ENCODE measurements at places on chromosomes 1 and 21. TPM values are rescaled to one million over a fixed set of nuclear protein-coding genes. Genes with fewer than 3 reads are reported as not detected.

Gene TCHHL1
- not detected for polyA plus RNA-seq

Gene LCE1A
- polyA plus RNA-seq, result not detected

Gene DDI2
- polyA plus RNA-seq, result 24.9 TPM

Gene FCRL6
- polyA plus RNA-seq, result 0.20 TPM

Gene CFHR3
- polyA plus RNA-seq, result not detected

Gene TBX19
- 3.8 TPM for polyA plus RNA-seq

Gene PHC2
- polyA plus RNA-seq, result 111 TPM

Gene MRPS6
- polyA plus RNA-seq, result 107 TPM

GRCh38 chr1:119815361-119815760 lies 4.1 kb upstream of the REG4 start:
- DNase-seq, result no peak

DNA sequence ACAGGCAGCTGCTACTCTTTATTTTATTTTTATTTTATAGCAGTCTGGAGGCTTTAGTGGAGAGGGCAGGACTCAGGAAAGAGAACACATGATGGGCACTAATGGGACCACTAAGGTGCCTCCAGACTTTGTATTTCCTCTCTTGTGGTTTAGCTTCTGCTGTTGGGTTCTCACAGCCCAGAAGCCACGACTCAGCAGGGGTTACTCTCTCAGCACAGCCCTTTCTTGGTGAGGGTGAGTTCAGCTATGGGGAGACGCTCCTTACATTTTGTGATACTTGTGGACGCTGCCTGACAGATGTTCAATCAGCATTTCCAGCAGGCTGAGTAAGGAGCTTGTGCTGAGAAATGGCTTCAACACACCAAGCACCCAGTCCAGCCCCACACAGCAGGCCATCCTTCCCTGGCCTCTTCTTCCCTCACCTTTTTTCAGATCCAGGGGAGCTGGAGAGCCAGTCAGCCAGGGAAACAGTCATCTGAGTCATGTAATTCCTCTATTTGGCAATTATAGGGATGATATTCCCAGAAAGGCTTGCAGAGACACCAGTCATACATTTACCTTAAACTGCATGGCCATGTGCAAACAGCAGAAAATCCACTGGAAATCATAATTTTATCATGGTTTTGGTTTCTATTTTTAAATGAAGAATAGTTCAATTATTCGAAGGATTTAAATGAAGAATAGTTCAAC lies 53.2 kb upstream of the RAB3GAP2 start:
- no peak for DNase-seq

DNA sequence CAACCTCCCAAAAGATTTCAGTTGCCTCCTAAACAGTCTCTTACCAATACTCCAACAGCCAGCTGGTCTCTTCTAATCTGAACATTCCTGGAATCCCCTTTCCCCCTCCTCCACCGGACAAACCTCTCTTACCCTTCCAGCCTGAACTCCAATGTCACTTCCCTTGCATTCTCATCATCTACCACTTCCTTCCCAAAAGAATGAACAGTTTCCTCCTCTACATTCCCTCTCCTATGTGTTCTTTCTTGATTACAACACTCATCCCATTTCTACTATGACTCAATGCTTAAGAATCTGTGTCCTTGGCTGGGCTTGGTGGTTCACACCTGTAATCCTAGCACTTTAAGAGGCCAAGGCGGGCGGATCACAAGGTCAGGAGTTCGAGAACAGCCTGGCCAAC lies 417.1 kb downstream of the SETD4 start:
- no peak for DNase-seq

DNA sequence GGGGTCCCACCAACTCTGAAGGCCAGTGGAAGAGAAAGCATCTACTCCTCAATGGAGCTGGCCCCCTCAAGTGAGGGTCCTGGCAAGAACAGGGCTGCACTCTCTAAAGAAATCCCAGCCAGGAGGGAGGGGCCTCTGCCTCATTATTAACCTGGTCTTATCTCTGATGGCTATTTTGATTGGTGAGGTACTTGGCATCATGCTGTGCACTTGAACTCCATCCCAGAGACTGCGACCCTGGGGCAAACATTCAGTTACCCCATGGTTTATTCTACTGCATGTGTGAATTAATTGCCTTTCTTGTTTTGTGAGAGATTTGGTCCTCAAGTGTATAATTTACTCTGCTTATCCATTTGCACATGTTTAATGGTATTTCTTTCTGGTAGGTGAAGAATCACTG lies 55.0 kb upstream of the ETV3 start:
- DNase-seq, result no peak

DNA sequence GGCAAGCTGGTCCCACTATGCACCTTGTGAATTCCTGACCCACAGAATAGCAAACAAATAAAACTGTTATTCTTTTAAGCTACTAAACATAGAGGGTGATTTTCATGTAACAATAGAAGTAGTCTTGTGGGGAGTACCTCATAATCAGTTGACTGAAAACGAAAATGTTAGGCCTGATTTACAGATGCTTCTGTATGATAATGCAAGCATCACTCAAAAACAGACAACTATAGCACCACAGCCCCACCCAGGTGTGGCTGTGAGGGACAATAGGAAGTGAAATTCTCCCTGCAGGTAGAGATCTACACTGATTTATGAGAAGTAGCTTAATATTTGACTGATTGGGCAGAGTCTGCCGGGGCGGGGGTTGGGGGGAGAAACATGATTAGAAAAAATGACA lies 26.5 kb upstream of the KRTAP19-8 start:
- DNase-seq, result no peak

DNA sequence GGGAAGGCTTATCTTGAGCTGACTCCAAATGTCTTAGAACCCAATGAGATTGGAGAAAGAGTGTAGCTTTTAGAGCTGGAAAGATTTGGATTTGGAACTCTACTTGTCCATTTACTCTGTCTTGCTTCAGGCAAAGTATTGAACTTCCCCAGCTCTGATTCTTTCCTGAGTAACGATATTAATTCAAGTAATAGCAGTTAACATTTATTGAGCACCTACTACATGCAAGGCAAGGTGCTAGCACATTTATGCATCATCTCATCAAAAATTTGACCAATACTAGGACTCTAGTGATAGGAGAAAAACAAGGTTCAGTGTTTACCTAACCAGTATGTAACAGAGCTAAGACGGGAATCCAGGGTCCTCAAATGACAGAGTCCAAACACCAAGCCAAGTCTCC lies 2.5 kb upstream of the LRRN2 start:
- no peak for DNase-seq

GRCh38 chr1:202807451-202807925 lies 733 bp downstream of the KDM5B start:
- DNase-seq, result no peak

- DNase-seq, result no peak
Measured at GRCh38 chr1:205652984-205653383, 21.2 kb upstream of the ELK4 start.

DNA sequence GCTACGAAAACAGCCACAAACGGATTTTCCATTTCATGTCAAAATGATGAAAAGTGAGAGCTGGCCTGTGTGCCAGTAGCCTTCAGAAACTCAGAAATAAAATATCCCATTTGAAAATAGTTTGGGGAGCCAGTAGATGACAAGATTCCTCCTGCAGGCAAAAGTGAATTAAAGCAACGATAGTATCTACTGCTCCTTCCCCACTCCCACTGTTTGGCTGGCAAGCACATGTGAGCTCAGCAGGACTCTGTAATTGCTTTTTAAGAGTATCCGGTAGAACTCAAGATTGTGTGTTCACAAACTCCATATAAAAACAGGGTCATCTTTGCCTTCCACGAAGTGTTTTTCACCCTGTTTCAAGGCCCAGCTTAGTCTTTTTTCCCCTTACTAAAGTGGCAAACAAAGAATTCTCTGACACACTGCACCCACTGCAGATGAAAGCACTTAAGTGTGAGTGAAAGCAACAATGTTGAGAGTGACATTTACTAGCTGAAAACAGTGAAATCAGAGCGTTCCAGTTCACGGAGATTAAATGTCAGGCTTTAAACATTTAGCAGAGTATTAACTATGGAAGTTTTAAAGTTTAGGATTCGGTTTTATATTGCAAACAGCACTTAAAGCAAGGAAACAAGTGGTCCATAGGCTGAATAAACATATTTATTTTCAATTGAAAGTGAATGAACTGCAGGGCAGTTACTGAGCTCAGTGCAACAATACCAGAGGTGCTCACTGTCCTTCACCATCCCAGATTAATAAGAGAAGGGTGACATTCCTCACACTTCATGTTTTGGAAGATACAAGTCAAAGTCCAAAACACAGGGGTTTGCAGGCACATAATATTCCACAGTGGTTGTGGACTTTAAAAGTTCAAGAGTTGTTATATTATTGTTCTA lies 70.0 kb downstream of the ALG14 start:
- no peak for DNase-seq

- DNase-seq, result no peak
Measured at GRCh38 chr1:175134500-175134899, 58.1 kb downstream of the KIAA0040 start.

- no peak for DNase-seq
Measured at GRCh38 chr1:245695211-245695610, 540.4 kb downstream of the KIF26B start.

DNA sequence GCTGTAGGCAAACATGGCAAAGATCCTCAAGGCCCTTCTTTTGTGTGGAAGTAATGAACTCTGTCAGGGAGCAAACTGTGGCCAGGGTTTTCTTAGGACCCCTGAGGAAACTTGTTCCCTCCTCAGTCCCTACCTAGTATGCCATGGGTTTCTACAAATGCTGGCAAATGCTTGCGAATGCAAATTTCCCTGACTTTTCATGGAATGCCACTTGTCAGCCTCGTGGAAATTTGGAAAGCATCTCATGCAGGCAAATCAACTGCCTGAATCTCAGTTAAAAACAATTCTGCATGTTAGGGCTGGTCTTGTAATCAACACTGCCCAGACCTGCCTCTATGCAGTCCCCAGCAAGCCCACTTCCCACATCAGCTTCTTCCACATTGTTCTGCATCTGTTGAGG lies 334.9 kb upstream of the AJAP1 start:
- no peak for DNase-seq

DNA sequence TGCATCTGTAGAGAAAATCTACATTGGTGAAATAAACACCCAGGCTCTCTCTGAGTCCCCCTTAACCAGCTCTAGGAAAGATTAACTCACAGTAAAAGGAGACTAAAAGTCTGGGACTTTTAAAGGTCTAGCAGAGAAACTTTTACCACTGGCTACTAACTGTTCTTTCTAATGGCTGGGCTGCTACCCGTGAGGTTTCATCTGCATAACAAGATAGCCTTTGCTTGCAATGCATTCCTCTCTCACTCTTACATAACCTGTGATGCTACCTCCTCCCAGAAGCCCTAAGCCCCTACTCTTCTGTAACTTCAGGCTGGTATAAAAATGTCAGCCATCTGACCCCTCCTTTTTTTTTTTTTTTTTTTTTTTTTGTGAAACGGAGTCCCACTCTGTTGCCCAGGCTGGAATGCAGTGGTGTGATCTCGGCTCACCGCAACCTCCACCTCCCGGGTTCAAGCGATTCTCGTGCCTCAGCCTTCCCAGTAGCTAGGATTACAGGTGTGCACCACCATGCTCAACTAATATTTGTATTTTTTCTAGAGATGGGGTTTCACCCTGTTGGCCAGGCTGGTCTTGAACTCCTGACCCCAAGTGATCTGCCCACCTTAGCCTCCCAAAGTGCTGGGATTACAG lies 344.2 kb downstream of the RGS7 start:
- no peak for DNase-seq

GRCh38 chr1:225750875-225751824 lies 26.5 kb upstream of the SRP9 start:
- DNase-seq, result no peak

DNA sequence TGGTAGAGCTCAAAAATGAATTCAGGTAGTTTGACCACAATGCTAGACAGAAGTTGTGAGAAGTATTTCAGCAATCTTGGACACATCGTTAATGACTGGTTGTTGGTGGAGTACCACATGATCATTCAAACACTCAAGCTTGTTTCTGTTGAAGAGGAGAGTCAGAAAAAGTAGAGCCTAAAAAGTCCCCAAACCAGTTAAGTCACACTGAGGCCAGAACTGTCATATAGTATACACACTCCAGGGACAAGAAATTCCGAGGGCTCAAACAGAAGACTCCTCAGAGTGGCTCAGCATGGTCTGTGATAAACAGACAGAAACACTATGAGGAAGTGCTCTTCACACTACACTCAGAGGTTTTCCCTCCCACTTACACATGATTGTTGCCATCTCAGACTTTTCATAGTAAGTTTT lies 5.8 kb downstream of the TRIM33 start:
- no peak for DNase-seq

GRCh38 chr1:109625601-109626560 lies 6.2 kb downstream of the AMPD2 start:
- DNase-seq, result no peak

- no peak for DNase-seq
Measured at GRCh38 chr1:184389446-184389845, 2.6 kb downstream of the C1orf21 start.

- DNase-seq, result no peak
Measured at GRCh38 chr1:27609210-27609555, 5.2 kb upstream of the AHDC1 start.

DNA sequence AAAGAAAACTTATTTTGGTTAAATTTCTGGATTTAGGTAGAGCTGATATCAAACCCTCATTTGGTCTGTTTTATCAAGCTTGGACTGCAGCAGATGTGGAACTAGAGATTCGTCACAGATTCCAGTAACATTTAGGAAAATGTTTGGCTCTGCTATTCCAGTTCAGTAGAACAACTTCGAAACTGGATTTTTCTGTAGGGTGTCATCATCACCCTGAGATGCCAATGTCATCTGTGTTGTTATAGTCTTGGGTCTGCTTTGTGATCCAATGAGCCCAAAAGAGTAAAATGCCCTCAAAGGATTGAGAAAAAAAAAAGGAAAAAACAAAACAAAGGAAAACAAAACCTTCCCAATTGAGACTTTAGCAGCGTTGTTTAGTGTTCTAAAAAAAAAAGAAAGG lies 55.4 kb downstream of the LAMC2 start:
- DNase-seq, result no peak

DNA sequence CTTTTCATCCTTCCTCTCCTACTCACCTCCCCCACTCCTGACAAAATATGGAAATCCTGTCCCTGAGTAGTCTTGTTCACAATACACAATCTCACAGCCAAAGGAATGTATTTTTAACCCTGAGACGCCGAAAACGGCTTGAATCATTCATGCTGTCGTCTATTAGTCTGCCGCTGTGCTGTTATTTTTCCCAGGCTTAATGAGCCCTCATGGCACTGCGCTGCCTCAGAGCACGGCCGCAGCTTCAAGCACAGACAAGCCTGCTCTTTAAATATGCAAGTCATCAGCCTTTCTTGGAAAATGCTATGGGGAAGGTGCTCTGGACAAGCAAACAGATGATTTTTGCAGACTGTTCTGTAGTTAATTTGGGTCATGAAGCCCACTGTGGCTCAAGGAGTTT lies 302.7 kb downstream of the DISC1 start:
- DNase-seq, result no peak

- DNase-seq, result no peak
Measured at GRCh38 chr1:153488731-153489130, 28.3 kb upstream of the S100A7 start.

DNA sequence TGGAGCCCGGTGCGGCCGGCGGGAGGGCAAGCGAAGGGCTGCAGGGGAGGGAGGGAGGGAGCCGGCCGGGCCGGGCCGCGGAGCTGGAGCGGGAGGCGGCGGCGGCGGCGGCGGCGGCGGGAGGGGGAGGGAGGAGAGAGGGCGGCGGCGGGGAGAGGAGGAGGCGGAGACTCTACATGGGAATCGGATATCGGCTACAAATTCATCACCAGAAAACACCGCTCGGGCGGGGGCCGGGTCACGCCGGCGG lies at the start of gene AKT3:
TSS of gene AKT3 (minus strand) at position 42 of the 250 bp plus-strand sequence. CDS start 7,073 bp downstream, outside the sequence.
- DNase-seq, result peak; percentile 51

Measured in renal cortex interstitium (tissue), 15 donors.